ENCODE measurements at places on chromosomes 16 and 17. TPM values are rescaled to one million over a fixed set of nuclear protein-coding genes. Genes with fewer than 3 reads are reported as not detected.
A peak's percentile ranks its signal among the peaks of the same experiment; 100 is the strongest.

GRCh38 chr17:39170109-39170508 lies 4.1 kb upstream of the ARL5C start:
- no peak overlapping the region for H3K27ac ChIP-seq
- H3K36me3 ChIP-seq, result no peaks in the 10 kb centered on the region
- H3K4me1 ChIP-seq, result peaks cover 34% of the 10 kb centered on the region
- no peak overlapping the region for H3K4me3 ChIP-seq
- peaks cover 4% of the 10 kb centered on the region for H3K27me3 ChIP-seq
- no peak for DNase-seq

DNA sequence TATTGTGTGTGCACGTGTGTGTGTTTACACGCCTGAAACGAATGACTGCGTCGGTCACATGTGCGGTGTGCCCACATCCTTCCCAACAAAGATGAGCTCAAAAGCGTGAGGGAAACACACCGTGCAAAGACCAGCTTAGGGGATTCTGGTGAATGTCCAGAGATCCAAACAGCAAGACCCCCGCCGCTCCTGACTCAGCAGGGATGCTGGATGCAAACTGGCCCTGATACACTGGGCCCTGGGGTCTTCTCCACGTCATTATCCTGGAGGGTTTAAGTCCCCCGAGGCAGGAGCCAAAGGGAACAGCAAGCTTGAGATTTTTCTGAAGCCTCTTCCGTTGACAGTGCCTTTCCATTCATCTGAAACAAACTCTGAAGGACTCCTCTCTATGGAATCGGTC lies 59.2 kb downstream of the TBC1D16 start:
- H3K36me3 ChIP-seq, result peaks cover 11% of the 10 kb centered on the region
- no peaks in the 10 kb centered on the region for H3K27me3 ChIP-seq
- H3K4me1 ChIP-seq, result no peaks in the 10 kb centered on the region
- H3K27ac ChIP-seq, result no peak overlapping the region
- no peak for DNase-seq

DNA sequence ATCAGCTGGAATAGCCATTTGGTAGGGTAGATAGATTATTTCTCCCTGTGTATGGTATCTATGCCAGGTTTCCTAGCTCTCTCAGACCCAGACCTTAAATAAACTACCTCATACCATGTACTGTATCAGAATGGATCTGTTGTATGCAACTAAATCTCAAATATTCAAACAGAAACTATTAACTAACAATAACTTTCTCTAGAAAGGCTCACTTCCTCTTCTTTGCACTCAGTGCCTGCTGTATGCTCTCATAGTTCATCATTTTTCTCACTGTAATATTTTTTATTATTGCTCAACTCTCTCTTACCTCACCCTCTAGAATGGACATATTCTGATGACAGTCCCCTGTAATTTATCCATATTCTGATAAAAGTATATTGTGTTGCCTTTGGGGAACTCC lies 182.4 kb downstream of the TOX3 start:
- DNase-seq, result no peak
- H3K4me1 ChIP-seq, result no peaks in the 10 kb centered on the region
- no peaks in the 10 kb centered on the region for H3K36me3 ChIP-seq
- H3K27ac ChIP-seq, result no peak overlapping the region
- H3K4me3 ChIP-seq, result no peak overlapping the region

DNA sequence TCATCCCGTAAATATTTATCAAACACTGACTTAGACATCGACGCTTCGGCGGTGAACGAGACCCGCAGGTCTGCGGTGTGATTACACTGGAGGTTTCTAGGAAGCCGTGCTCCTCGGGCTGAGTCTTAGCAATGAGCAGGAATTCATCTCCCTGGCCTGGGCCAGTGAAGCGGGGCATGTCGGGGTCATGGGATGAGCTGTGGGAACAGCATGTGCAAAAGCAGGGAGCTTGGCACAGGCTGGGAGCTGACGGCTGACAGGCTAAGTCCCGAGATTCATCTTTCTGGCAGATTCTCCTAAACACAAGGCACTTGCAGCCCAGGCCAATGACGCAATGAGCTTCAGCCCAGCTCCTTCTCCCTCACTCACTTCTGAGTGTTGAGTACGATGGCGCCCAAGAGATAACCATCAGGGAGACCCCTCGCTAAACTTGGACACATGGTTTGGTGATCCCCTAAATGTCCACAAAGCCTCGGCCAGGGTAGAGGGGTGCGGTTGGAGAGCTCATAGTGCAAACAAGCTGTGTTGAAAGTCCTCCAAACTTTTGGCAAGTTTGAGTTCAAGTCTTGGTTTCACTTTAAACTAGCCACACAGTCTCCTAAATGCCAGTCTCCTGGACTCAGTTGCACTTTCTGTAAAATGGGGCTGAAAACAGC lies 12.8 kb downstream of the CRISPLD2 start:
- DNase-seq, result peak; percentile 90
- no peaks in the 10 kb centered on the region for H3K36me3 ChIP-seq
- peak overlapping the region; percentile 88 for H3K27ac ChIP-seq
- H3K4me3 ChIP-seq, result peak overlapping the region; percentile 42
- peaks cover 84% of the 10 kb centered on the region for H3K4me1 ChIP-seq

DNA sequence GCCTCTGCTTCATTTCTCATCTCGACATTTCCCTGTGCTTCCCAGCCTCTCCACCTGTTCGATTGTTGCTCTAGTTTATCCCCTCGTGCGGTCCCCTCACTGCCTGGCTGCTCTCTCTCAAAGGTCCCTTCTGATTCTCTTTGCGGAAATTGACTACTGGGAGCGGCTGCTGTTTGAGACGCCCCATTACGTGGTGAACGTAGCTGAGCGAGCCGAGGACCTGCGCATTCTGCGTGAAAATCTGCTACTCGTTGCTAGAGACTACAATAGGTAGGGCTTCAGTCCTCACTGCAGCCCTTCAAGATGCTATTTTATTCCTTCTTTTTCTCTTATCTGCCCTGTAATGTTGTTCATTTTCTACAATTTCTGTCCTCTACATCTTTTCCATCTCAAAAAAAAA lies 39.4 kb downstream of the DNAH2 start:
- H3K4me1 ChIP-seq, result no peaks in the 10 kb centered on the region
- H3K4me3 ChIP-seq, result no peak overlapping the region
- H3K36me3 ChIP-seq, result no peaks in the 10 kb centered on the region

GRCh38 chr17:44093231-44093900 lies 22.8 kb downstream of the G6PC3 start:
- no peak overlapping the region for H3K27ac ChIP-seq
- H3K36me3 ChIP-seq, result peaks cover 53% of the 10 kb centered on the region
- DNase-seq, result no peak
- H3K4me1 ChIP-seq, result peaks cover 50% of the 10 kb centered on the region
- H3K4me3 ChIP-seq, result no peak overlapping the region

- DNase-seq, result no peak
- no peak overlapping the region for H3K4me3 ChIP-seq
- H3K4me1 ChIP-seq, result no peaks in the 10 kb centered on the region
- no peak overlapping the region for H3K27ac ChIP-seq
- no peaks in the 10 kb centered on the region for H3K27me3 ChIP-seq
Measured at GRCh38 chr16:46920402-46921068, 36.4 kb downstream of the GPT2 start.

DNA sequence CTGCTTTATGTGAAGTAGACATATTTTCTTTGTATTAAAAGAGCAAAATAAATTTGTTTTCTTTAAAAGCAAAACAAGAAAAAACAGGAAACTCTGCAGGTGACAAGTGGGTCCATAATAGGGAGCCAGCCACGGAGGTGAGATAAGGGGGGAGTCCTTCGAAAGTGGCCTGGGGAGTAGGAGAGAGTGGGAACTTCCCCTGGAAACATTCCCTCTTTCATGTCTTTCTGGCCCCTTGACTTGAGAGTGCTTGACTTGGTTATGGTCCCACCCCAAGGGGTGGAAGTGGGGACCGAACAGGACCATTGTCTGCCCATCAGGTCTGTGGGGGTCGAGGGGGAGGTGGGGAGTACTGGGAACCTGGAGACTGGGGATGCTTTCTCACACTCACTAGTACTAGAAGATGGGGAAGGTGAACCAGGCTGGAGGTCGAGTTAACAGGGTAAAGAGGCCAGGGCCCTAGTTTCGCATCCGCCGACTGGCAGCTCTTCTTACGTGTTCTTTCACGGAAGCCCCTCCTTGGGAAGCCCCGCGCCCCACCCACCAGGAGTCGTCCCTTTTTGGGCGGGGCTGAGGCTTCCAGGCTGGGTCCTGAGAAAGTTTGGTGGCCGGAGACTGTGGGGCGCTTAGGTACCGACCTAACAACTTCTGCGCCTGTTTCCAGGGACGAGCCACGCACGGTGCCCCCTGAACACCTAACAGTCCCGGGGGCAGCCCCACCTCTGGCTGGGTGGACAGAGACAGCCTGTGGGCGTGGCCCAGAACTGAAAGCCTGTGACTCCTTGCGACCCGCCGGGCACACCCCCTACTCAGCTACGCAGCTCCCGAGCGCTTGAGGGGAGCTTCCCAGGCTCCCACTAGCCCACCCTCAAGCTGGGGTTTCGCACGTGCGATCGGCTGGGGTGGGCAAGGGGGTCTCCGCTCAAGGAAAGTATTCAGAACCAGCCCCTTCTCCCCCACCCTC lies 790 bp downstream of the TRADD start:
- H3K4me3 ChIP-seq, result peak overlapping the region; percentile 98
- DNase-seq, result peak; percentile 36
- H3K36me3 ChIP-seq, result no peaks in the 10 kb centered on the region

DNA sequence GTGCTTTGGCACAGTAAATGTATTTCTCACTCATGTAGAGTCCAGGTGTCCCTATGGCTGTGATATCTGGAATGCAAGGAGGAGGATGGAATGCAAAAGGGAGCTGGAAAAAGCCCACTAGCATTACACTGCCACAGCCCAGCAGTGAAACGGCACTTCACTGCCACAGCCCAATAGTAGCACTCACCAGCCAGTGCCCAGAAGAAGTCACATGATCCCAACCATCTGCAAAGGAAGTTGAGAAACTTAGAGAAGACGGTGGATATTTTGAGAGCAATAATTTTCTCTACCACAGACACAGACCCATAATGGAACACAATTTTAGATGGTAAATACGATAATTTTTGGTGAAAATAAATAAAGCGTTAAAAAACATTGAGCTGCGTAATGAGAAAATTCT lies 51.8 kb downstream of the C16orf82 start:
- no peak for DNase-seq
- no peaks in the 10 kb centered on the region for H3K36me3 ChIP-seq
- no peaks in the 10 kb centered on the region for H3K4me1 ChIP-seq

- no peak overlapping the region for H3K4me3 ChIP-seq
- peaks cover 9% of the 10 kb centered on the region for H3K36me3 ChIP-seq
- no peak overlapping the region for H3K27ac ChIP-seq
- H3K27me3 ChIP-seq, result no peaks in the 10 kb centered on the region
- DNase-seq, result no peak
- peaks cover 41% of the 10 kb centered on the region for H3K4me1 ChIP-seq
Measured at GRCh38 chr16:29315916-29316517, 90.5 kb downstream of the NPIPB11 start.

The GRN gene
- total RNA-seq, result 160 TPM

The PRSS33 gene
- total RNA-seq, result not detected

The NEURL4 gene
- total RNA-seq, result 31.9 TPM

The ABCA8 gene
- total RNA-seq, result 35.5 TPM

The NTN1 gene
- total RNA-seq, result 60.3 TPM

Measured in left ventricle myocardium inferior (tissue), 1 donor.